ENCODE measurements at places on chromosomes 16 and 17. TPM values are rescaled to one million over a fixed set of nuclear protein-coding genes. Genes with fewer than 3 reads are reported as not detected.
A peak's percentile ranks its signal among the peaks of the same experiment; 100 is the strongest.

GRCh38 chr16:2614761-2615191, 67.5 kb upstream of the KCTD5 start:
- no peak for DNase-seq

- no peak for DNase-seq
These were observed 7.8 kb downstream of the SYCE1L start for GRCh38 chr16:77207030-77207429.

- peak; percentile 54 for DNase-seq
These were observed 55.9 kb downstream of the ANKRD11 start for GRCh38 chr16:89434490-89434889.

DNA sequence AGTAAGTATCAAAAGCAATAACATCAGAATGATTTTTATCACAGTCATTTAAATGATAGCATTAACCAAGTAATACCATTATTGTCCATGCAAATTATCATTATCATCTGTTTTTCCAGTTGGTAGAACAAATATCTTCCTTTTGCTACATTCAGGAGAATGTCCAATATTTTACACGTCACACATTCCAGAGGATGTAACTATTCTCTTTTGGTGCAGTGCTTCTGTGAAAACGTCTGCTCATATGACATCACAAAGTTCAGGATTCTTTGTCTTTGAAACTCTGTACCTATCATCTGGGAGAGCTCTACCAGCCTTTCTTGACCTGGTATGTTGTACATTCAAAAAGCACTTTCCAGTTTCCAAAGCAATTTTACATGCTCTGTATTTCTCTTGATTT, 40.2 kb upstream of the PITPNM3 start:
- DNase-seq, result no peak

DNA sequence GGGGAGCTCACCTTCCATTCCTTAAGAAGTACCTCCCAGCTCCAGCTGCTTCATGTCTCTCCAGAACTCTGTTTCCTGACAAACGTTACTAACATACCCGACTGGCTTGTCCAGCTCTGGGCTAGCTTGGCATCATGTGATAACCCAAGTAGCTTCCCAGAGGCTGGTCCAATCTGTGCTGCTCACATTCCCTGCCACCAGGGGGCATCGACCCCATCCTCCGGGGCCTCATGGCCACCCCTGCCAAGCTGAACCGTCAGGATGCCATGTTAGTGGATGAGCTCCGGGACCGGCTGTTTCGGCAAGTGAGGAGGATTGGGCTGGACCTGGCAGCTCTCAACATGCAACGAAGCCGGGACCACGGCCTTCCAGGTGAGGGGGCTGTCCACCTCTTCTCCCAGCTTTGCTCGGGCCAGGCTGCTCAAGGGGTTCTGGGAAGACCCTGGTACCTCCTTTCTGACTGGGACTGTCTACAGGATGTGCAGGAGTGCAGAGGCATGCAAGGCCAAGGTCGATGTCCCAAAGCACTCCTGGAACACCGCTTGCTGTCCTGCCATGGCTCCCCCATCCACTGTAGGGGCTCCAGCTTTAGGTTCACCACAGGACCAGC, 7.6 kb downstream of the EPX start:
- peak; percentile 51 for DNase-seq

DNA sequence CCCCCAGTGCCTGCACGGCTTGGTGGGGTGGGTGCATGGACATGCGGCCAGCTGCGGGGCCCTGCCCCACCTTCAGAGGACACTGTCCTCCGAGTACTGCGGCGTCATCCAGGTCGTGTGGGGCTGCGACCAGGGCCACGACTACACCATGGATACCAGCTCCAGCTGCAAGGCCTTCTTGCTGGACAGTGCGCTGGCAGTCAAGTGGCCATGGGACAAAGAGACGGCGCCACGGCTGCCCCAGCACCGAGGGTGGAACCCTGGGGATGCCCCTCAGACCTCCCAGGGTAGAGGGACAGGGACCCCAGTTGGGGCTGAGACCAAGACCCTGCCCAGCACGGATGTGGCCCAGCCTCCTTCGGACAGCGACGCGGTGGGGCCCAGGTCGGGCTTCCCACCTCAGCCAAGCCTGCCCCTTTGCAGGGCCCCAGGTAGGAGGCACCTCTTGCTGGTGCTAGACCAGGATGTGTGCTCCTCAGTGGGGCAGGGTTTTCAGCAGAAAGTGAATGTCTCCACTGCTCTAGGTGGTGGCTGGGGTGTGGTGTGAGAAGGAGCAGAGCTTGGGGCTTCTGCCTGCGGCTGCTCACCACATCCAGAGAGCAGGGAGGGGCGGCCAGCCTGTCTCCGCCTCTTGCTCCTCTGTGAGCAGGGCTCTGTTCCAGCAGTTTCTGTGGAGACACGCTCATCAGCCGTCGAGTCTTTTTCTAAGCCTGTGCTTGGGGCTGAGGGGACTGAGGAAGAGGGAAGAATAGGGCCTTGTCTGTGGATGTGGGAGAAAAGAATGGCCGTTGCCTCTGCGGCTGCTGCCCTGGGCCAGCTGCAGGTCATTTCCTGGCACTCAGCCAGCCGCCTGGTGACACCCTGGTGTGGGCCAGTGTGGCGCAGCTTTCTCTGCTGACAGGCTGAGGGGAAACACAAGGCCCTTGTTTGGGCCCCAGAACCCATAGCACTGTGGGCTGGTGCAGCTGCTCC, 2.2 kb downstream of the ZNF276 start:
- DNase-seq, result no peak

DNA sequence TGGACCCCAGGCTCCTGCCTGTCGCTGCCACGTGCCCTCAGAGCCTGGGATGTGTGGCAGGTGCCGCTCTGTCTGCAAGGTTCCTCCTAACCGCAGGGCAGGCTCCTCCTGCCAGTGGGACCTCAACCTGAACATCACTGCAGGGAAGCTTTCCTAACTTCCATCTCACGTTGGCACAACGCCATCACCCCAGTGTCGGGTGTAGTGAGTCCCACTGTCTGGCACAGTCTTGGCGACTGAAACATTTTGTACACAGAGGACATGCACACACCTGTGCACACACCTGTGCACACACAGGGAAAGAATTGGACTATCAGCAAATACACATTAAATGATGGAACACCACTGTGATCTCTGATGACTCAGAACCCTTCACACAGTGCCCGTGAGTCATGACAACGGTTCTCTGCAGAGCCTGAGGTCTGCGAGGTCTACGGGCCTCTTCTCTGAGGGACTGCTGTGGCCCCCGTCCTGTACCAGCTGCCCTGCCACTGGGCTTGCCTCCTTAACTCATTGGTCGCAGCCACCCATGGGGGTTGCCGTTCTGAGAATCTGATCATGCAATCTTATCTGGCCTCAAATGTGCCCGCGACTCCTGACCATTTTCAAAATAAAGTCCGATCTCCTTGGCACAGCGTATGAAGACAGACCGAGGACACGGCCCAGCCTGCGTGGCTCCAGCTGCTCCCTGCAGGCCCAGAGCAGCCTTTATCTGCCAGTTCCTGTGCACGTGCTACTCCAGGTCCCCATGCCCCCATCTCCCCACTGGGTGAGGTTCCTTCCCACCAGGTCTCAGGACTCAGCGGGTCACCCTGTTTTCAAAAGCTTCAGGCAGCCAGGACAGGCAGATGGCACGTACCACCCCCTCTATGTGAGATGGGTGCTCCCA, 7.6 kb downstream of the CCDC57 start:
- DNase-seq, result peak; percentile 82

GRCh38 chr17:79219208-79219935, 144.7 kb downstream of the ENGASE start:
- DNase-seq, result no peak

- DNase-seq, result no peak
These were observed 7.2 kb downstream of the TIMM22 start for GRCh38 chr17:1003972-1004768.

GRCh38 chr17:73187203-73187769, 5.6 kb upstream of the COG1 start:
- DNase-seq, result no peak

DNA sequence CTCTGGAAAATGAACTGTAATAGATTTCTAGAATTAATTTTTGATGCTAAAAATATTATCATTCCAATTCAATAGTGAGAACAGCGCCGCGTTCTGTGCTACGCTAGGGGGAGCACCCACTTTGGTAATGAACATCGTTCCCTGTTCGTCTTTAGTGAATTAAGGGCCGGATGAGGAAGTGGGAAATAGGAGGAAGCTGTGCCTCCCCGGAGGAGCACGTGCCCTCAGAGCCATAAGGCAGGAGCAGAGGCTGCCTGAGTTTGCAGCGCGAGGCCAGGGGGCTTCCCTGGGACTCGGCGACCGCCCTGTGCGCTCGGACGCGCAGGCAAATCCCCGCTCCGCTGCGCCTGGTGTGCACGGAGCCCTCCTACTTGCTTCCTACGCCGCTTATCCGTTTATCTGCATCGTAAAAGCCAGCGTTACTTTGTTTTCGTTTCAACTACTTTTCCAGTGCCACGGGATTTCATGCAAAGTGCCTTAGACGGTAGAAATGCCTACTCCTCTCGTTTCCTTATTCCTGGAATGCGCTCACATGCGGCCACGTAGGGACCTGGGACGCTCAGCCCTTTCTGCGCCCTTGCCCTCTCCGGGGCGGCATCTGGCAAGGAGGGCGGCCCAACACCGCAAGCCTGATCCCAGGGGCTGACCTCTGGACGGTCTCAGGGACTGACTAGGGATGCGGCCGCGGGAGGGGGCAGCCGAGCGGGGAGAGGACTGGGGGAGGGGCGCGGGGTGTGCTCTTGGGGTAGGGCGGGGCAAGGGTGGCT, 76.4 kb downstream of the KCNJ12 start:
- no peak for DNase-seq

- no peak for DNase-seq
These were observed 421.5 kb downstream of the SLC39A11 start for GRCh38 chr17:72671016-72671415.

DNA sequence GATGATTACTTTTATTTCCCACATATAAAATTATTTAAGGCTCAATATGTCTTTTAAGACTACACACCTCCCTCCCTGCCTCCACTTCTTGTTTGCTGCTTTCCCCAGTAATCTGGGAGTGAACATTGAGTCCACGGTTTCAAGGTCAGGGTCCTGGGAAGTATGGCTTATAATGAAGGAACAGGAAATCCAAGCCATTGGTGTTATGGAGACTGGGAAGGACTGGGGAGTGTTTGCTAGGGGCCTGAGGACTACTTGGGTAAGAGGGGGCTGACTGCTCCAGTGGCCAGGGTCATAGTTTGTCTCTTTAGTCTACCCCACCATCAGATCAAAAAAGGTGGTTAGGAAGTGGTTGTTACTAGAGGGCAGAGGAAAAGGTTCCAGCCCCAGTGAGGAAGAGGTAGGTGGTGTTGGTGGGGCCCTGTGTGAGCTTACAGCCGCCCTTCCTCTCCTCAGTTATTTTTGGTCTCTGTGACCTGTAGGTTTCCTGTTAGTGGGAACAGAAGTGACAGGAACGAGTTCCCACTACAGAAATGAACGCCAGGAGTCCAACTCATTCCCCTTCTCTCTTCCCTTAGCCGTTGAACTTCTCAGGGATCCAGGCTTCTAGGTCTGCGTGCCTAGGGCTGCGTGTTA, 742 bp upstream of the SLC16A13 start:
- DNase-seq, result no peak

- no peak for DNase-seq
These were observed 873 bp downstream of the PSME3IP1 start for GRCh38 chr16:57184887-57185445.

DNA sequence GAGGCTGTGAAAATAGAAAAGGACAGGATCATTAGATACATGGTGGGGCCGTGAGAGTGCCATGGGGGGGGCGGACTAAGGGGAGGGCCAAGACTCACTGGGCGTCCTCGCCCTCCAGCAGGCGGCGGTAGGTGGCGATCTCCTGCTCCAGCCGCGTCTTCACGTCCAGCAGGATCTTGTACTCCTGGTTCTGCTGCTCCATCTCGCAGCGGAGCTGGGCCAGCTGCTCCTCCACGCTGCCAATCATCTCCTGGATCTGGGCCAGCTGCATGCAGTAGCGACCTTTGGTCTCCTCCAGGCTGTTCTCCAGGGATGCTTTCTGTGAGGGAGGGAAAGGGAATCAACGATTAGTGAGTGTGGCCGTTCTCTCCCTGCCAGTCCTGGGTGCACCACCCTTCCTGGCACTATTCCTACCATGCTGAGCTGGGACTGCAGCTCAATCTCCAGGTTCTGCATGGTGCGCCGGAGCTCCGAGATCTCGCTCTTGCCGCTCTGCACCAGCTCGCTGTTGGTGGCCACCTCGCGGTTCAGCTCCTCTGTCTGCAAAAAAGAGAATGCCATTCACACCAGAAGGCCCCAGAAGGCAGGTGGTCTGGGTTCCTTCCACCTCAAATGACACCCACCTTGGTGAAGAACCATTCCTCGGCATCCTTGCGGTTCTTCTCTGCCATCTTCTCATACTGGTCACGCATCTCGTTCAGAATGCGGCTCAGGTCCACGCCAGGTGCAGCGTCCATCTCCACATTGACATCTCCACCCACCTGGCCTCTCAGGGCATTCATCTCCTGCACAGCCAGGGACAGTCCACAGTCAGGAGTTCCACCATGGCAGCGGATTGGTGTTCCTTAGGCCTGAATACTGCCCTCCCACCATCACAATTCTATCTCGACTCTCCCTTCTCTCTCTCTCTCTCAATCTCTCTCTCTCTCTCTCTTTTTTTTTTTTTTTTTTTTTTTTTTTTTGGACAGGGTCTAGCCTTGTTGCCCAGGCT, 3.3 kb downstream of the KRT14 start:
- no peak for DNase-seq

CALB2 gene
- 0.94 TPM for total RNA-seq

SRRM2 gene
- total RNA-seq, result 93.5 TPM

ITGB4 gene
- total RNA-seq, result not detected

C1QTNF1 gene
- total RNA-seq, result 1.5 TPM

Measured in myocyte (in vitro differentiated cells).